AML-193 (cell line): ENCODE measurements at places on chromosomes 2 and 18.

GRCh38 chr2:48617618-48618017 lies at the start of gene GTF2A1L:
Gene GTF2A1L, plus strand, starts transcription at chr2:48617856. Its CDS starts 19 bp downstream, at chr2:48617875.
- no peak for DNase-seq

GRCh38 chr2:138841459-138841858 lies 61.3 kb upstream of the NXPH2 start:
- no peak for DNase-seq

DNA sequence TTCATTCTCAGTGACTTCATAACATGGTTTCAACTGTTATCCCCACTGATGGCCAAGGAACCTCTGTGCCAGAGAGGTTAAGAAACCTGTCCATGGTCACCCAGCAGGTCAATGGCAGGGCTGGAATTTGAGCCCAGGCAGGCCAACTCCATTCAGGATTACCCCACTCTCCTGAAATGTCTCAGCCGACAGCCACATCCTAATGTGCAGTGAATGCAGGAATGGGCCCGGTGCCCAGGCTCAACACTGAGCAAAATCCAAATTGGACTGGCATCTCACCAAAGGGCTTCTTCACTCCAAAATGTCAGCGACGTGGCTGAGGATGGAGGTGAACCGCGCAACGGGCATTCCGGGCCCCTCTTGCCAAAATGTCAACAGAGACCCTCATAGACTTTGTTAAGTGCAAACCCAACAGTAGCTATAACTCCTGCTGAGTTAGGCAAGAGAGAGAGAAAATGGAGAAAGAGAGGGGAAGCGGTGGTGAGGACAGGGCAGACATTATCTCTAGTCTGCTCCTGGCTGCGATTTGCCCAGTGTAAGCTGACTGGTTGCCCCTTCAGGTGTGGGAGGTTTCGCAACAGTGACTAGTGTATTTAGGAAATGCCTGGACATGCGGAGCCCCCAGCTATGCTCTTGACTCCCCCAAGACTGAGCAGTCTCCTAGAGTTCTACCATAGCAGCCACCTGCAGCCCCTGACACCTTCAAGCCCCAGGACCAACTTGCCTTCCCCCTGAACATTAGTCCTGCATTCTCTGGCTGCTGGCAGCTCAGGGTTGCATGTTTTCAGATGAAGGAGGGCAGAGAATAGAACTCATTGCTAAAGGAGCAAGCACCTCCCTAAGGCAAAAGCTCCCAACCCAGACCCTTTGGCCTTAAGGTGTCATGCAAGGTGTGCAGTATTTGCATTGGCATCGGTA lies 167.7 kb downstream of the ANAPC1 start:
- no peak for DNase-seq

DNA sequence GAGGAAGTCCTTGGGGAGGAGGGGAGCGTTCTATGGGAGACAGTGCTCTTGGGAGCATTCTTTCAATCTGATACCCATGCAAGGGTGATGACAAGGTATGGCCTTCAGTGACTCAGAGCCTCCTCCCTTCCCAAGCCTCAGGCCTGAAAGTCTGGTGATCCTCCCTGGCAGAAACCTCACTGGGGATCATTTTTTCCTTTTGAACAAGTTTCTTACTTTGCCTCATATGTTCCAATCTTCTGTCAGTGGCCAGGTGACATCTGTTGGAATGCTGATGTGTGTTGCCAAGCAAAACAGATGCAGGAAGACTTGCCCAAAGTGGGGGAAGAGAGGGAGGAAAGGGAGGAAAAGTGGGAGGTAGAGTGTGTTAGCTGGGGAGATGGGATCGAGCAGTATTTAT lies 224.8 kb downstream of the NEDD4L start:
- no peak for DNase-seq

DNA sequence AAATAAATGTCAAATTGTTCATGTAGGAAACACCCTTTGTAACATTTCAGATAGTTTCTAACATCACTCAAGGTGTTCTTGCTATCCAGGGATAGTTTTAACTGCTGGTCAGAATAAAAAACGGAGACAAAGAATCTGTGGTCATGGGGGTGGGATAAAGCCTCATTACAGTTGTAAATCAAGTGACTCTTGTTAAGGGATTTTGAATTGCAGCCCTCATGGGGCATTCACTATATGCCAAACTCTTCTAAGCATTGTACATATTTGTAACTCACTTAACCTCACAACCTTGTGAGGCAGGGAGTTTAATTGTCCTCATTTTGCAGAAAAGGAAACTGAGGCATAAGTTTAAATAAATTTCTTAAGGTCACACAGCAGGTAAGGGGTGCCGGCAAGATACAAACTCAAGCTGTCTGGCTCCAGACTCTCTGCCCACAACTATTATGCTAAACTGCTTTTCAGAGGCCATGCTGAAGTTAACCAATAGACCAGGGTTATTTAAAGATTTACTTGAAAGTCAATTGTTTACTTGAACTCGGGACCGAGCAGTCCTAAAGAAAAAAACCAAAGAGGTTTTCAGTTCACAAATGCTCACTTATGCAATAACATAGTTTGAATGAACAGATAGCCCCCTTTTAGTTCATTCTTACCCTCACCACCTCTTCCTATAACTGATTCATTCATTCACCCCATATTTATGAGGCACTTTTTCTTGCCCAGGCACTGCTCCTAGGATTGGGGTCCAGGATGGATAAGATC lies 121.6 kb upstream of the FZD5 start:
- DNase-seq = no peak
